Fibroblast of mammary gland (primary cell): ENCODE measurements at places on chromosomes 2 and 18.

GRCh38 chr2:199055336-199055735 is 402.4 kb downstream of the SATB2 start:
- peak; percentile 5 for DNase-seq

DNA sequence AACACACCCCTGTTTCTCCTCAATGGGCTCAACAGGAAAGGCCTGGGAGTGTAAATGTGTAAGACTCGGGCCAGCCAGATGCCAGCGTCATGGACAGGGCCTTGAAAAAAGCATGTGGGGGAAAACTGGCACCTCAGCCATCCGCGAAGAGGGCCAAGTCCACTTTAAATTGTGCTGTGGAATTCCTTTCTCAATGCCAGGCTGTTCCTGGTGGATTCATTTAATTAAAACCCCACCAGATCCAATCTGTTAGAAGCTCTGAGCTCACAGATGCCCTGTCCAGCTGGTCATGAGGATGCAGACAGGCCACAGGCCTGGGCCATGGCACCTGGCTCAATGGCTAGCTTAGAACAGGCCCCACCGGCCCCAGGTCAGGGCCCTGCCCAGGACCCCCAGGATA is 24.8 kb downstream of the KCNK3 start:
- no peak for DNase-seq

DNA sequence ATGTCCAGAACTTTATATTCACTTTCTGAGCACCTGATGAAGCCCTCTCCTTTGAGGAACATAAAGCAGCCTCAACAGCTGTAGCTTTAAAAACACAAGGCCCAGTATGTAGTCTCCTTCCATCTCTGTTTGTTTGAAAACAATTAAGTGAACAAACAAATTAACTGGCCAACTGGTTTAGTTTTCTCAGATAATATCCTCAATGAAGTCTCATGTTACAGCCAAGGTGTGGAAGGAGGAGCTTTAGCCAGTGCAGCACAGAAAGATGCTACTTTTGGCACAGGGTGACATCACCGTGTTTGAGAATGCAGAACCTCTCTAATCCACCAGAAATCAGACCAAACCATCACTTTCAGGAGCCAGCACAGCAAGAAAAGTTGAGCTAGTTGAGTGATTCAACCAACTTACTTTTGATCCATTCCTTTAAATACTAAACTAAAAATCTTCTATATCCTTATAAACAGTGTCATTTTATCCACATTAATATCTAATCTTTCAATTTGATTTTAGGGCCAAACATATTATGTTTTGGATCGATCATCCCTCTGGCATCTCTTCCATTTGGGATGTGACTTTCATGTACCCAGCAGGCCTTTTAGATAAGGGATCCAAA is 488.7 kb downstream of the ARHGAP15 start:
- no peak for DNase-seq

DNA sequence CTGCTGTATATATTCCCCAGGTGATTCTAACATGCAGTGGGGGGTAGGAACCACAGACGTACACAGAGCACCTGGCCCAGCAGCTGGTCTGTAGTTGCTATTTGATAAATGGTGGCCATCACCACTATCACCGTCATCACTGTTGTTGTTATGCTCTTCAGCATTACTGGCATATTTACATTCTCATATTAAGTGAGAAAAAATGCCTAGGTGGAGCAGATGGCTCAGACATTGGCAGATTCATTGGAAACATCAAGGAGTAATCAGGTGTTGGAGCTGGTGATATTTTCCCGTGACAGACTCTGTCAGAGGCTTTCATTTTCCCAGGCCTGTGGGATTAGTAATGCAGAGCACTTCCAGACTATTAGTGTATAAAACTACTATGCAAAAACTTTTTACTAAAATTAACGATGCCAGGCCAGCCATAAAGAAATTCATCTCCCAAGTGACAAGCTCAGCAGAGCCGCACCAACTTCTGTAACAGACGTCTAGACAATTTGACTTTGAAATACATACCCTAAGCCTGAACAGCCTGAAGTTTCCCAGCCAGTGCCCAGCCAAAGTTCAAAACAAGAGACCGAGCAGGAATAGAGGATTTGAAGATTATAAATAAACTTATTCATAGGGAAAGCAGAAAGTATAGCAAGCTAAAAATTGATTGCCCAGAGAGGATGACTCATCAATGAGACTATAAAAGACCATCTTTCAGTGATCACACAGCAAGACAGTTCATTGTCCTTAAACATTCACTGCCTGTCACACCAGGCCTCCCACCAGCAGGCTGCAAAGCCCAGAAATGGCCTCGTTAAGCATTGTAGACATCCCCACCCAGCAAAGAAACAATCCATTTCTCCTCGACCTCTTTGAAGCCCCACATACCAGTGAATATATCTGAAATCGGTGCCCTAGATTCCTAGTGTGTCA is 247.4 kb upstream of the CHAC2 start:
- no peak for DNase-seq
